ENCODE measurements at places on chromosomes 5 and 9.

DNA sequence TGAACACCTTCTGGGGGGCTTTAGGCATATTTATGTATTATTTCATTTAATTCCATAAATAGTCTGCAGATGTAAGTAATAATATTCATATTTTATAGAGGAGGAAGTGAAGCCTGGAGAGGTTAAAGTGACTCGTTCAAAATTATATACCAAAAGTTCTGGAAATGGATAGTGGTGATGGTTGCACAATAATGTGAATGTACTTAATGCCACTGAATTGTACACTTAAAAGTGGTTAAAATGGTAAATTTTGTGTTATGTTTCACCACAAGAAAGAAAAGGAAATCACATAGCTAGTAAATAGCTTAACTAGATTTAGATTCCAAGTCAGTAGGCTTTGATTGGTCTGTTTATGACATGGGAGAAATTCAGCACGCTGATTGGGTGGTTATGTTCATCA lies 13.0 kb upstream of the TMEFF1 start:
- no peak for DNase-seq

GRCh38 chr5:159340511-159340910 lies 10.2 kb upstream of the IL12B start:
- DNase-seq = no peak

DNA sequence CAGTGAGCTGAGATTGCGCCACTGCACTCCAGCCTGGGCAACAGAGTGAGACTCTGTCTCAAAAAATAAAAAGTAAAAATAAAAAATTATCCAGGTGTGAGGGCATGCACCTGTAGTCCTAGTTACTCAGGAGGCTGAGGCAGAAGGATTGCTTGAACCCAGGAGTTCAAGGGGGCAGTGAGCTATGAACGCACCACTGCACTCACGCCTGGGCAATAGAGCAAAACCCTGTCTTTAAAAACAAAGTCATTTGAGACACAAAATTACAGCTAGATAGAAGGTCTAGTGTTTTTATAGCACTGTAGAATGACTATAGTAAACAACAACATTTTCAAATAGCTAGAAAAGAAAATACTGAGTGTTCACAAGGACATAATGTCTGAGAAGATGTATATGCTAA lies 16.4 kb downstream of the IL4 start:
- DNase-seq = no peak

- DNase-seq = no peak
These were observed 5.7 kb downstream of the LCN1 start for GRCh38 chr9:135526730-135527571.

DNA sequence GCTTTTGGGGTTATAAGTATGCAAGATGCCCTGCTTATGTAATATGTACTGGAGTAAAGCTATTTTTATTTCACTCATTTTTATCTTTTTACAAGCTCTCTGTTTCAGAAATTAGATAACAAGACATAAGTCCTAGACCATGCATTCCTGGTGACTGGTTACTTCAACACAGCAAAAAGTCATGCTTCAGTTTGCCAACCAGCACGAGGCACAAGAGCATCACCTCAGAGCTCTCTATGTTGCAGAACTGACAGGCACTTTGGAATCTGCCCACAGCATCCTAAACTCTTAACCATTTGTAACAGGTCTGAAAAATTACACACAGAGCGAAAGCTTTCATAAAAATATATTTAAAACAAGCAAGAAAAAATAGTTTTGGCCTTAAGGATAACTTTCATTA lies 112.8 kb downstream of the MARCHF11 start:
- no peak for DNase-seq
